Eye (tissue), 1 donor: ENCODE measurements at places on chromosomes 7 and 10.

DNA sequence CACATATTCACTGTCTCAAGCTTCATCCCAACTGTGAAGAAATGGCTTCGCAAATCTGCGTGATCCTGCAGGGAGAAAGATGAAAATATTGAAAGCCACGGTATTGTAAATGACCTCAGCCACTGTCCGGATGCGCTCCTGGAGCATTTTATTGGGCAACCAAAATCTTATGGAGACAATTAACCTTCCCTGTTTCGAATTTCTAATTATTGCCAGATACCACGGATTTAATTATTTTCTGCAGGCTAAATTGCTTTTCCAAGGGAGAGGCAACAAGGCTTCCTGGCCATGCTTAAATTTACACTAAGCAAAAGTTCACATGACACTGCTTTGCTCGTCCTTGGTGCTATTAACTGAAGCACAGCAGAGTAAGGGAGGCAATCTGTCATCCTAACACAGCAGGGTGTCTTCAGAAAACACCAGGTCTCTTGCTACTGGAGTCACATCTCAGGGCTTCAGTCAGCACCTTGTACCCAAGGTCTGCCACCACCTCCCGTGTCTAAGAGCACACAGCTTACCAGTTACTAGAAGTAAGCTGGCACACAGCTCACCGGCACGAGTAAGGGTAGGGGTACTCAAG, 162.2 kb downstream of the SFMBT2 start:
- DNase-seq = no peak

- peak; percentile 44 for DNase-seq
These were observed at the start of gene HGF for GRCh38 chr7:81769891-81770727. TSS of gene HGF (minus strand) at chr7:81770047. CDS start at chr7:81769971, 76 bp downstream.

DNA sequence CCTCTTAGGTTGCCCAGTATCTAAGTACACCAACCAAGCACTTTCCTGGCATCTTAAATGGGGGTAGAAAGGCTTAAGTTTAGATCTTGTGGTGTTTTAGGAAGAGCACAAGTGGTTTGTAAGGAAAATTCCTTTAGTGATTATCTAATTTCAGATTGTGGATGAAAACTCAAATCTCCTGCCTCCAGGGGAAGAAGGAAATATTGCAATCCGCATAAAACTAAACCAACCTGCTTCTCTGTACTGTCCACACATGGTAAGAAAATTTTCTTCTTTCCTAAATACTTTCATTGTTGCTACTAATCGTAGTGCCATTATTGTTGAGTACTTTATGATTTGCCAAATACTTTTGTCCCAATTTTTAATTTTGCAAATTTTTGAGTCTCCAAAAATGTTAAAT, 31.1 kb downstream of the ACSM6 start:
- DNase-seq = no peak

DNA sequence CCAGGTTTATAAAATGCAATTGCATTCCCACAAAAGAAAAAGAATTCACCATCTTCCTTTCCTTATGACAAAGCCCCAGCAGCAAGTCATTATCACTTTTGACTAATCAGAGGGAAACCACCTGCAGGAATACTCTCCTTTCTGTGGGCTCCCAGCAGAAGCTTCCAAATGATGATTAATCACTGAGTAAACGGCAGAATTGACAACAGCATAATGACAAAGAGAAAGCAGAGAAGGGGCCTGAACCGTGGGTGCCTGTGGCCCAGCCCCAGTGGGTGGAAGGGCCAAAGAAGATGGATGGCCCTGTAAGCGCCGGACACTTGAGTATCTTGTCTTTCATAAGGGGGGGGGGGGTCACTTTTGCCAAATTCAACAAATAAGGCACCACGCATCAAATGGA, 152.4 kb upstream of the NRBF2 start:
- DNase-seq = no peak

- DNase-seq = no peak
These were observed 23.0 kb upstream of the UMAD1 start for GRCh38 chr7:7617550-7617949.

DNA sequence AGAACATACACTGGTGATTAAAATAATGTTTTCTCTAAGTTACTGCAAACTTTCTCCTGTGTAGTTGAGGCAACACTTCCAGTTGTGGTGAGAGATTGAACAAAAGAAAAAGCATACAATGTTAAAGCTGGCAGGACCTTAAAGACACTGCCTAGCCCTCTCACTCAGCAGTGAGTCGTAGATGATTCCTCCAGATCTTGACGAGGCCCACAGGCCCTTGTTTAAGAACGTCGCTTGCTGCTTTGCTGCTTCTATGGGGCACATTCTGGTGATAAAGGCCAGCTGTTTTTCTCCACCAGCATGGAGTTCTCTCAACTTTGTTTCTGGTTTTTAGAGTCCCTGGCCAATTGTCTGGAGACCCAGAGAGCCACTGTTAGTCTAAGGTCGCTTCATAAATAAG, 2.8 kb upstream of the DENND11 start:
- no peak for DNase-seq

DNA sequence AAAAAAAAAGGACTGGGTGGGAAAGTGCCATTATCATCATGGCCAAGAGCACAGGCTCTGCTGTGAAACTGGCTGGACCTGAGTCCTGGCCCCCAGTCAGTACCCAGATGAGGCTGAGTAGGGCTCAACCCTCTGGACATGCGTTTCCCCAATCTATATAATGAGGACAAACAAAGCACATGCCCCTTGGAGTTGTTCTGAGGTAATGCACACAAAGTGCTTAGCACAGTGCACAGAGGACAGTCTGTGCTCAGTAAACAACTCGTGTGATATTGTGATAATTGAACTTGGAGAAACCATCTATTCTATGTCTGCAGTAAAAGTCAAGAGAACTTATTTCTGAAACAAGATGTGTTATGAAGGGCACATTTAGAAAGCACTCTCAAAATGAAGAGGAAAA, 138.8 kb downstream of the KCNMA1 start:
- DNase-seq = no peak
